ENCODE measurements at places on chromosomes 6 and 20. TPM values are rescaled to one million over a fixed set of nuclear protein-coding genes. Genes with fewer than 3 reads are reported as not detected.

DNA sequence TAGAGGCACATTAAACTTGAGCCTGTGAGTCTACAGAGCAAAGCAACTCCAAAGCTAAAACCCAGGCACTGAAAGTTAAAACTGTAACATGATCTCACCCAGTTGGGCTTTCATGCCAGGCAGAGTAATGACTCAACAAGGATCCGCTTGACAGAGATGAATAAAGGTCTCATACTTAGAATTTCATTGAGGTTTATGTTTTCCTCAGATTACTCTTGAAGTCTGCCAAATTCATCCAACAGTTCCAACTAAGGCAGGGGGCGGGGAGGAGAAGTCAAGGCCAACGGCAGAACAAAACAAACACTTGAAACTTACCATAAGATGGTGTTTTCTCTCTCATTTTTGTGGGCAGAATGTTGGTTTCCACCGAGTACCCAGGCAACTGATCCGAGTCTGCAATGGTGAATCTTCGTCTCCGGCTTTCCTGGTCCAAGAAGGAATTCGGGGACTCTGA is 54.0 kb upstream of the IPCEF1 start:
- DNase-seq = no peak

Gene KCNK5
- total RNA-seq = 12.0 TPM

DNA sequence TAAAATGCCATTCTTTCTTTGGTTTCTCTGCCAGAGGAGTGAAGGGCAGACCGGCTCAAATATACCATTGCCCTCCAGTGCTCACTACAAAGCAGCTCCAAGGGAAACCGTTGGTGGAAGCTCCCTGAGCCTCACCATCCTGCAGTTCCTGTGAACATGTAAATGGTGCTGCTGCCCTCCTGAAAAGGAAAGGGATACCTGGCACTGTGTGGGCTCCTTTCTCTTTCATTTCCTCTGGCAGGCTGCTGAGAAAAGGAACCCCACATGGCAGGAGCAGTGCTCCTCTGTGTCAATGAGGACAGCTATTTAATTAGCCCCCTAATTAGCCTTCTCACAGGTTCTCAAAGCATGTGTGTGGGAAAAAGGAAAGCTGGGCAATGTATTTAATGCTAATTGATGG is 142.5 kb downstream of the KLHL32 start:
- DNase-seq = no peak

Gene FRMD1
- not detected for total RNA-seq

DNA sequence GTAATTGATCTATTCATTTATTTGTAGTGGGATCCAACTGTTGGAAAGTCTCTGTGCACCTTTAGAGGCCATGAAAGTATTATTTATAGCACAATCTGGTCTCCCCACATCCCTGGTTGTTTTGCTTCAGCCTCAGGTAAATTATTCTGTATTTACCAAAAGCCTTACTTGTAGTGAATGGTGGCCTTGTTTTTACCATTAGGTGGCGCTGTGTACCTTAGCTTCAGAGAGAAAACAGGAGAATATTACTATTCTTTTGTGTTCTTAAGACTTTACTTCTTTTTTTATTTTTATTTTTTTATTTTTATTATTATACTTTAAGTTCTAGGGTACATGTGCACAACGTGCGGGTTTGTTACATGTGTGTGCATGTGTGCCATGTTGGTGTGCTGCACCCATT is 23.7 kb downstream of the PEX7 start:
- DNase-seq = peak; percentile 65

- DNase-seq = no peak
Observed at GRCh38 chr6:155372256-155372655, 58.0 kb upstream of the TFB1M start.

DNA sequence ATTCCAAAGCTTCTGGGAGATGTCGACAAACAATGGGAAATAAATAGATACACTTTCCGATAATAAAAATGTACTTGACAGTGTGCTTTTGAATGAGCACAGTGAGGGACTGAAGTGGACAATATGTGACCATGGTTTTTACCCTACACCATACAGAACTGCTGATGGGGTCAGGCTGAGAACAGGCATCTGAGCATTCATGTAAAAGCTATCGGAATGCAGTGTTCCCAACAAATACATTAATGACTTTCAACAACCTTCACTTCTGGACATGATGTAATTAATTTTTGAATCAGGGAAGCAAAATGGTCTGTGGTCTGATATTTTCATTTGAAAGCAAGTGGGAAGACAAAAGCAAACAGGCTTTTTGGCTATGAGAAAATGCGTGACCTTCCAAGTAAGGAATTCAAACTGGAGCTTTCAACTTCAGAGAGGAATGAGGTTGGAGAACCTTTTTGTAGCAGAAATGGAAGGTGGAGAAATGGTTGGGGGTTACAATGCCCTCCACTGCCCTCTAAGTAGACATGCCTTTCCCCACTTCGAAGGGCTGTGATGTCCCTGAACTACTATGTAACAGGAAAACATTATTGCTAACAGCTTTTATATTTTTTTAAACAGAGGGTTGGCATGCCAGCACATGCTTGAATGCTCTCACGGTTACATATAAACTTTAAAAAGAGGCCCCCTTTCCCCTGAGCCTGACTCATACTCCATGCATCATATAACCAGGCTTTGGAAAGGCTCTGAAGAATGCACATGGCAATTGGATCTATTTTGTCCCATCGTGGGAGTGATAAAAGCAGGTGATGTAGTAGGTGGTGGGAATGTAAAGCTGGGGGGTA is 203.5 kb upstream of the CITED2 start:
- DNase-seq = no peak

GRCh38 chr6:117143647-117144046 is 121.7 kb upstream of the VGLL2 start:
- DNase-seq = no peak

All from activated CD8-positive, alpha-beta T cell treated with anti-CD3 and anti-CD28 coated beads, Interleukin-2, amount 10 ng/mL, durations not matched to agents 7 days and 5 days (primary cell).